ENCODE measurements at places on chromosomes 5 and 9. TPM values are rescaled to one million over a fixed set of nuclear protein-coding genes. Genes with fewer than 3 reads are reported as not detected.

The POLR3G gene
- total RNA-seq = 14.6 TPM

The BTNL9 gene
- total RNA-seq = not detected

The OR1B1 gene
- not detected for total RNA-seq

The CCDC187 gene
- total RNA-seq = not detected

The NR2F1-AS1 gene
- total RNA-seq = 8.4 TPM

The PLAC8L1 gene
- not detected for total RNA-seq

The IFNK gene
- total RNA-seq = not detected

The OBP2B gene
- total RNA-seq = not detected

The GNA14 gene
- total RNA-seq = under 0.01 TPM

The PAPPA gene
- 11.1 TPM for total RNA-seq

The FAM151B gene
- total RNA-seq = 3.1 TPM

The IRX1 gene
- not detected for total RNA-seq

The MEIKIN gene
- not detected for total RNA-seq

The C5orf52 gene
- not detected for total RNA-seq
